ENCODE measurements at places on chromosomes 12 and 14.

DNA sequence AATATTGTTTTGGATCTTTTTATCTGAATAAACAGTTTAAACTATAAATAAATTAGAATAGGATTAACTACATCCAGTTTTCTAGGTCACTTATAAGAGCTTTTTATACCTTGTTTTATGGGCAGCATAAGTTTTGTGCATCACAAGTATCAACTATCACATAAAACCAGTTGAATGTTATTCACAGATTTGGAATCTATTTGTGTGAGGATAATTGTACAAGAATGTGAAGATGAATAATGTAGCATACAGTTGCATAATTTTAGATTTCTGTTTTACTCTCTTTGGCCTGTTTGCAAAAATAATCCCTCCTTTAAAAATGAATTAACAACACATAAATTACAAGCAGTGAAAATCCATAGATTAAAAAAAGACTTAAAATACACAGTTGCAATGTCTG is 88.8 kb downstream of the SCFD1 start:
- no peak for DNase-seq

GRCh38 chr12:30706476-30706875 is 10.8 kb upstream of the IPO8 start:
- DNase-seq: no peak

- DNase-seq: peak; percentile 66
Measured at GRCh38 chr12:68609998-68610369, 715 bp upstream of the RAP1B start.

DNA sequence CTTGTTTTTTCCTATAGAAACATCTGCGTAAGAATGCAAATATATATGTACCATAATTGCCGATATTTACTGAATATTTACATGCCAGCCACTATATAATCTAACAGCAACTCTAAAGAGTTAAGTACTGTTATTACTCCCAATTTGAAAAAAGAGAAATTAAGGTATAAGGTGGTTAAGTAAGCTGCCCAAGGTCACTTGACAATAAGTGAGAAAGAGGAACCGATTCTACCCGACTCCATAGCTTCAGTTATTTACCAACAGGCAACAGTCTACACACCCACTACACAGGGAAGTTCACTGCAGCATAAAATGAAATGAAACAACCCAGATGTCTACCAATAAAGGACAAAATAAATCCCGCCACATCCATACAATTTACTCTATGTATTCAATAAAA is 1.1 kb downstream of the MIS18BP1 start:
- DNase-seq: peak; percentile 35

DNA sequence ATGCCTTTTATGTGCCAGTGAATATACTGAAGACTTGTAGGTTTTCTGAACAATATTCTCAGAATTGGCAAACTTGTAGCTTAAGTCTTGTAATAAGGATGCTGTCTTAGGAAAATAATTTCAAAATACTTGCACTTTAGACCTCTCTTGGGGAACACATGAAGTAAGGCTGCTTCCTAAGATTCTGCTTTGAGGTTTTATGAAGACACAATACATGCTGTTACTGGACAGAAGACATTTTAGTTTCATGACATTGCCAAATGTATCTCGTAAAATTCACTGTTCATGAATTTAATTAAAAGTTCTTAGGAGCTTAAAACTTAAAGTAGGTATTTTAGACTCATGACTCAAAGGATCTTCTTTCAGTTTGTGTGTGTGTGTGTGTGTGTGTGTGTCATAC is 80.7 kb downstream of the RAD51B start:
- DNase-seq: no peak

GRCh38 chr12:85029456-85029855 is 6.6 kb downstream of the TSPAN19 start:
- peak; percentile 72 for DNase-seq

DNA sequence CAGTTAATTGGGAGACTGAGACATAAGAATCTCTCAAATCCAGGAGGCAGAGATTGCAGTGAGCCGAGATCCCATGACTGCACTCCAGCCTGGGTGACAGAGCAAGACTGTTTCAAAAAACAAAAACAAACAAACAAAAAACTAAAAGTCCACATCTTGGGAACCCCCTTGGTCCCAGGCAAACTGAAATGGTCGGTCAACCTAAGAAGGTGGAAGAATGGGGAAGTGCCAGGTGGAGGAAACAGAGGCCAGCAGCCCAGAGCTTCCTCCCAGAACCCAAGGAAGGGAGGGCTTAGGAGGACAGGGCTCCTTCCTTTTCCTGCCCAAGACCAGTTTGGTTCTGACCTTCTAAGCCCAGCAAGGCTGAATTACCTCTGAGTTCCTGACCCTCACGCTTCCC is 121.0 kb upstream of the FUT8 start:
- DNase-seq: no peak

DNA sequence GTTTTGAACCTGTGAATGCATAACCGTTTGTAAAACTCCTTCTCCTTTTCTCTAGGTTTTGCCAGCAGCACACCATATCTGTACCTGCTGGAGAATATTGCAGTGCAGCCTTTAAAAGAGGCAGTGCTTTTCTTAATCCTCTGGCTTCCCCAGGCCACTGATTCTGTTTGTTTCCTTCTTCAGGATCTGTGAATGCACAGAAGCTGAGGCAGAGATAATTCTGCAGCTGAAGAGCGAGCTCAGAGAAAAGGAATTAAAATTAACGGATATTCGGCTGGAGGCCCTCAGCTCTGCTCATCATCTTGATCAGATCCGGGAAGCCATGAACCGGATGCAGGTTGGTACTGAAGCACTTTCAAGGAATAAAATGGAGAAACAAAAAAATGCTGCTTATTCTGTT is 348.7 kb downstream of the NAV3 start:
- DNase-seq: no peak

DNA sequence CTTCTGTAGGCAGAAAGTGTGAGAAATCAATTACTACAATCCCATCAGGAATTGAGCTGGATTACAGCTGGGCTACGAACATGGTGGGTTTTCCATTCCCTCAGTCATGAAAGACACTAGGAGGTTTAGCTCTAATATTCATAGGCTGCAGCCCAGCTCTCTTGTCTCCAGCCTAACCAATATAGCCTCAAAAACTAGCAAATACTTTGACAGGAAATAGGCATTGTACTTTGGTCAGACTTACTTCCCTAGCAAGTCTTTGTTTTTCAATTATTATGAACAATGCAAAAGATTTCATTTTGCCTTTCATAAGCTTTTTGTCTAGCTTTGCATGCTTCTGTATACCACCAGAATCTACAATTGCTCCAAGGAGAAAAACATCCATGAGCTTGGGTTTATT is 296.2 kb downstream of the GPHN start:
- no peak for DNase-seq

GRCh38 chr14:76309572-76310162 is 66.3 kb upstream of the ESRRB start:
- DNase-seq: no peak

GRCh38 chr14:76201162-76201561 is 49.4 kb downstream of the GPATCH2L start:
- peak; percentile 19 for DNase-seq

GRCh38 chr14:103552846-103553210 is 9.6 kb downstream of the BAG5 start:
- no peak for DNase-seq

DNA sequence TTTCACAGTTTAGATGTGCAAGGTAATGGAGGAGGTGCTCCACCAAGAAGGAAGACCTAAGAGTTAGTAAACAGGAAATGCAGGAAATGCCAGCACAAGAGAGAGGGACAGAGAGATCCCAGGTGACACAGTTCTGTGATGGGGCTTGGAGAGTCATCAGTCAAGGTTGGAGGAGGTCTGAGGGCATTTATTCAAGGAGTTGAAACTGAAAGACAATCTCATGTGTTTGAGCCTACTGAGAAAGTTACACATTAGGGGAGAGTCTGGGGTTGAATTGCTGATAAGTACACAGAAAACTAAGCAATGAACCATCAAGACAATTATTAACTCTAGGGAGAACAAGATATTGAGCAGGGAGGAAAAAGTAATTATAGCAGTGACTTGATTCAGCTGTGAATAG is 138.5 kb downstream of the ANO6 start:
- peak; percentile 36 for DNase-seq

DNA sequence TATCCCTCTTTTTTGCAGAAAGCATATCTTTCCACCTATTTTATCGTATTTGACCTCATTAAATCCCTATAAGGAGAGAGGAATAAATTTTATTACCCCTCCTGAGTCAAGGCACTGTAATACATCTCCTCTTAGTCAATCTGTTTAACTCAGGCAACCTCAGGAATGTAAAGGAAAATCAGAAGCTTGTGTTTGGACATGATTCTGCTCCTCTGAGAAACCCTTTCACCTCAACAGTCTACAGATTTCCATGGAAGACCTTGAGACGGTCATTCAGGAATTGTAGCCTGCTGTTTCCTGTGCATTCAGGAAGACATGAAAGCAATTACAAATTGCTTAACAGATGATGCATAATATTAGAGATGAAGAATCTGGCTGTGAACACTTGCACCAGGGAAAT is 360.8 kb downstream of the PAWR start:
- DNase-seq: no peak

DNA sequence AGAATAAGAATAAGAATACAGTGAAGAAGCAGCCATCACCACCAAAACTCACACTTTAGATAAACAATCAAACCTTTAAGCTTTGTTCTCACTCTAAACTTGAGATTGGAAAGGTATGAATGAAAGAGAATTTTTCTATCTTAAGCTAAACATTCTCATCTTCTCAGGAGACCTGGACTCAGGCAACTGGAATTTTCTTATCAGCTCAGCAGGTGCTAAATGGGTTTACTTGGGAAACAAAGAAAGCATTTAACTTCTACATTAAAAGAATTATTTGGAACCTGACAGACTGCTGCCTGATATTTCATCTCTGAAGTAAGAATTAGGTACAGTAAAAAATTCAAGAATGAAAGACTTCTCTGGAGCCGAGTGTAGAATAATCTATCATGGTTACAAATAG is 20.7 kb upstream of the KERA start:
- DNase-seq: no peak

DNA sequence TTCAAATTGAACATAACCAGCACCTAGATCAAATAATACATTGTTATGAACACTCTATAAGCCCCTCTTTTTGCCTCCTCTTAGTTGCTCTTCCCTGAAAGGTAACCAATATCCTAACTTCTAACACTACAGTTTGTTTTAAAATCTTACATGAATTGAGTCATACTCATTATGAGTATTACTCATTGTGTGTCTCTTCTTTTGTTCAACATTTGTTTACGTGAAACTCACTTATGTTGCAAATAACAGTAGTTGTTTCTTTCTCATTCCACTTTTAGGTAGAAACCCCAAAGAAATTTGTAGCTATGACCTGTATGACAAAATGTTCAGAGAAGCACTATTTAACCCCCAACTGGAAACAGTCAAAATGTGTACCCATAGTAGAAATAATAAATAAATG is 6.6 kb downstream of the LRRC9 start:
- DNase-seq: no peak

GRCh38 chr12:66269757-66270383 is 32.4 kb upstream of the HELB start:
- DNase-seq: peak; percentile 73
